ENCODE measurements at places on chromosomes 1 and 21.

DNA sequence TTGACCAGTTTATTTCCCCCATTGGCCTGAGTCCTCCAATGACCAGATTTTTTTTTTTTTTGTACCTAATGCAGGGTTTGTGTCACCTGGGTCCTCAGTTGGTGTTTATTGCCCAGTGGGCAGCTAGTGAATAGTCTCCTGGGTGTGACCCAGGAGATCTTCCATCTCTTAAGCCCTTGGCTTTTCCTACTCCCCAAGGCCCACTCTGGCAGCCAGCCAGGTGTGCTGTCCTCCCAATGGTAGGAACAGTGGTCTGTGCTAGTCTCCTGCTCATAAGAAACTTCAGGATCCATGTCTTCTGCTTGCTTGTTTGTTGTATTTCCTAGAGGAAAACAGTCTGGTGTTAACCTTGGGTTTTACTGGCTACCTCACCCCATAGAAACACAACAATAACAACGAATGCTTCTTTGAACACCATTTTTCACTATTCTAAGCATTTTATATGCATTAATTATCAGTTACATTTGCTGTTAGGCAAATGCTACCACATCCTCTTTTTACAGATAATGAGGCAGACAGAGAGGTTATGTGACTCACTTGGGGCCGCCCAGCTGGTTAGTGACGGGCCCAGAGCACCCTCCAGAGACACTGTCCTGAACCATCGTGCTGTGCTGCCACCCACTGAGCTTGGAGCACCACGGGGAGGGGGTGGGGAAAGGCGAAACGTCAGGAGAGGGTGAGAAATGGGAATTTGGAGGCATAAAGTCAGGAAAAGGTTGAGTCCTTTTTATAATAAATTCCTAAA lies 107.5 kb downstream of the HIVEP3 start:
- no peak for DNase-seq

- no peak for DNase-seq
Measured at GRCh38 chr1:246959944-246960693, 28.4 kb upstream of the AHCTF1 start.

DNA sequence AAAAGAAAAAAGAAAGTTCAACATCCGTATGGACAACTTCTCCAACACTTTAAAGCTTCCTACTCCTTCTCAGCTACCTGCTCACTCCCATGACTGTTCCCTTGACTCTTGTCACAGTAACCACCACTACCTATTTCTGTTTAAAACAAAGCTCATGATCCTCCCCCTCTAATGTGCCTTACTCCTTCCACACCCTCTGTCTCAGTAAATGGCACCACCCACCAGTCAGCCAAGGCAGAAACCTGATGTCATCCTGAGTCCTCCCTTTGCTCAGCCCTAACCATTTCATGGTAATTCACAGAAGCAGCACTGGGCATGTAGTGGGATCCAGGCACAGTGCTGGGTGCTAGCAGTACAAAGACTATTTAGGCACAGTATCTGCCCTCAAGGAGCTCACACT lies 63.0 kb upstream of the PPM1J start:
- no peak for DNase-seq

DNA sequence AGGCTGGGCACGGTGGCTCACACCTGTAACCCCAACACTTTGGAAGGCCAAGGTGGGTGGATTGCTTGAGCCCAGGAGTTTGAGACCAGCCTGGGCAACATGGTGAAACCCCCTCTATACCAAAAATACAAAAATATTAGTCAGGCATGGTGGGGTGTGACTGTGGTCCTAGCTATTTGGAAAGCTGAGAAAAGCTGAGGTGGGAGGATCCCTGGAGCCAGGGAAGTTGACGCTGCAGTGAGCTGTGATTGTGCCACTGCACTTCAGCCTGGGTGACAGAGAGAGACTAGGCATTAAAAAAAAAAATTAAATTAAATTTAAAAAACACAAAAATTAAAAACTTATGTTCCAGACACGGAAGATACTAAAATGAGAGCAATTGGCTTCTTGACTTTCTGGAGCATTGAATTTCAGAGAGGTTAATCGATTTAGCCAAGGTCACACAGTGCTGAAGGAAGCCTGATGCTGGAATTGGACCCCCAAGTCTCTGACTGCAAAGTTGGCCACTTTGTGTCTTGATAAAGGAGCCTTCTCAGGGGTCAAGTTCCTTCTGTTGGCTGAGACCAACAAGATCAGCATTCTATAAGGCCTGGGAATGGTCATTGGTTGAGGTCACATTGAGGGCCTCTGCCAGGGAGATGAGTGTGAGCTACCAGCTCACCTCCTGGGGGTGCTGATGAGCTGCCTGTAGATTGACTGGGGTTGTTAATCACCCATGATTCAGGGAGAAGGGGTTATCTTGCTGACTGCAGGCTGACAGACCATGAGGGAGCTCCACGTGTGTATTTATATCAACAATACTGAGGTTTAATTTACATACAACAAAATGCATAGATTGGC lies 54.3 kb downstream of the RPS6KA1 start:
- DNase-seq: no peak

GRCh38 chr1:230853731-230854130 lies 14.6 kb downstream of the C1orf198 start:
- DNase-seq: no peak

GRCh38 chr1:37828410-37829074 lies 20.5 kb upstream of the YRDC start:
- no peak for DNase-seq

- DNase-seq: no peak
Measured at GRCh38 chr21:38293113-38293512, 36.3 kb downstream of the KCNJ15 start.

- DNase-seq: no peak
Measured at GRCh38 chr21:38637161-38637560, 138.9 kb upstream of the ERG start.

DNA sequence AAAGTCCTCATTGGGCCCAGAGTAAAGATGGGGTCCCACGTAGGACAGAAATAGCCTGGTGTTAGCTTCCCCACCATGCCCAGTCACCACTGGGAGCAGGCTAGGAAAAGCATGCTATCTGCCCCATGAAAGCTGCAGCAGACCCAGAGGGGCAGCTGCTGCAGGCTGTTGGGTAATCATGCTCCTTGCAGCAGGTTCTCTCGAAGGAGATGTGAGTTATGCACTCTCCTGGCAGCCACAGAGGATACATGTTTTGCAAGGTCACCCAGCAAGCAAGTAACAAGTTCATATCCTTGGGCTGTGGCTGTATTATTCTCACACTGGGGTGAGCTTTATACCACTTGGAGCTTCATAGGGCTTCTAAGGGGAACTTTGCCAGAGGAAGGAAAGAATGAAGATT lies 9.1 kb upstream of the HEYL start:
- no peak for DNase-seq

DNA sequence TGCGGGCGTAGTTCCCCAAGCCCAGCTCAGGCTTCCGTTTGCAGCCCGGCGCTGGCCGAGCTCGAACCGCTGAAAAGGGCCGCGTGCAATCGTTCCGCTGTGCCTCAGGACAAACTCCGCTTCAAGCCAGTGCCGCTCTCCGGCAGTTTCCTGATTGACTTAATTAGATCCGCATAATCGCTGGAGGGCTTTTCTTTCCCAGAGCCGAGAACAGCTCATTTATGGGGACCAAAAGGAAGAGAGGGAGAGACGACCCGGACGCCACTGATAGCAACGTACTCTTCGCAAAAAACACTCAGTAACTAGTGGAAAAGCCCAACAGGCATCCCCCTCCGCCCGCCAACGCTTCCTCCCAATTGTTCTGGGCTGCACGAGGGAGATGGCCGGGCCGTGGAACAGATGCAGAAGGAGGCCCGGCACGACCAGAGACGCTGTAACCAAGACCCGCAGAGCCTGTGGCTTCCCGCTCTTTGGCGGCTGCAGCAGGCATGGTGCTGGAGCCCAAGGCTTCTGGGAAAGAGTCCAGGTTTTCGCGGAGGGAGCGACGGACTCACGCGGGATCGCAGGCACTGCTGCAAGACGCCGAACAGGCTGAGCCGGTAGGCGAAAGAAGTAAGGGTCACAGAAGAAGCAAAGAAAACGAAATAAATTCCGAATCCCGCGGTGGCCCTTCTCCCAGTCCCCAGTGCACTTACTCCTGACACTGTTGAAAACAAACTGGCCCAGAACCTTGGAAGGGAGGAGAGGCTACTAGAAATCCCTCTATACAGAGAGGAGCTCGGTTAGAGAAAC lies 3.6 kb upstream of the FOXD2 start:
- no peak for DNase-seq

- no peak for DNase-seq
Measured at GRCh38 chr1:218078916-218079315, 206.2 kb upstream of the RRP15 start.

Data from NCI-H2081 (cell line).